Amygdala (tissue), 56 donors: ENCODE measurements at places on chromosomes 4 and X.
A peak's percentile ranks its signal among the peaks of the same experiment; 100 is the strongest.

DNA sequence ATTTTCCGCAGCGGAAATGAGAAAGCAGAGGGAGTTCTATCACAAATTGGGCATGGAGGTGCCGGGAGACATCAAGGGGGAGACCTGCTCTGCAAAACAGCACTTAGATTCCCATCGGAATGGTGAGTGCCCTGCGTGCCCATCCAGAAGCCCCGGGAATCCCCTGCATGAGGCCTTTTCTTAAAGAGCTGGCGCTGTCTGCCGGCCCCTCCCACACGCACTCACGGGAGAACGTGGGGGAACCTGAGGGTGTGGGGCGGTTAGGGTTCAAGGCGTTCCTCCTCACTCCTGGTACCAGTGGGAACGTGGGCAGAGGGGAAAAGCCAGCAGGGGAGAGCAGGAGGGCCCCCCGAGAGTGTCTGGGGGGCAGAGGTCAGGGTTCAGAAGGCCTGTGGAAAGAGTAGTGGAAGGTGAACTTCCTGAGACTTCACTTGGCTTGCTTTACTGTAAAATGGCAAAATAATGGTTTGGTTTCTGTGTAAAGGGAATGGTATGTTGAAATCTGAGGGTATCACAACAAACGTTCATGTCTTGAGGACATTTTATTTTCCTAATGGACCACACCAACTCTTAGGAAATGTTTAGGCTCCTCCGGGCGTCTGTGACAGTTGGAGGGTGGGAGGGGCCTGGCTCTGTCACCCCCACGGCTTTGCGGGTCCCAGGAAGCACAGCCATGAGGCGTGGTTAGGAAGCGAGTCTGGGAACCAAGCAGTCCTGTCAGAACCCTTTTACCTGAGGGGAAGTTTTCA lies 38.0 kb downstream of the PCGF3 start:
- no peak for DNase-seq

DNA sequence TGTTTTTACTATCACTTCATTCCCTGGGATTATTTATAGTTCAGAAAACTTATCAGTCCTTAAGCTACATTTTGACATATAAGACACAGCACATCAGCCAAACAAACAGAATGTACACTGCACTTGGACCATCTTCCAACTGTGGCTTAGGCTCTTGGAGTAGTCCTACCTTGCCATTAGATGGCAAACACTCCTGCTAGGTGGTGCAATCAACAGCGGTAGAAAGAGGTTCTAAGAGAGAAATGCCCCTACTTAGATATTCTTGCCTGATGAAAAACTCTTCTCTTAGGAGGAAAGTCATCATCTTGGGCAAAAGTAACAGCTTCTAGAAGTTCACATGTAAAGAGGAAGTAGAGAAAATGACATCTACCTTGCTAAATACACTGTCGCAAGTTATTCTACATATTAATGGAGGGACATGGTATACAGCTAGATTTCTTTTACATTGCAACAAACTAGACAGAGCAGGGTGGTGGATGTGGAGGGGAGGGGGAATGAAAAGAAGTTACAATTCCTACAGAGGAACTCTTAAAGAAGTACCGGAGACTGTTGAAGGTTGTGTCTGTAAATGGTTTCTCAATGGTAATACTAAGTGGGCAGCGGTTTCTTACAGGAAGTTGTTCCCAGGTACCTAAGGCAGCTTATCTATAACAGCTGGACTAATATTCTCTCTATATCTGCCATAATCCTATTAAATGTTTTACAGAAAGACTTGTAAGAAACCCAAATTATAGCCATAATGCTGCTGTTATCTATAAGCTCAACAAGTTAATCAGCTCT lies 8.1 kb upstream of the STPG2 start:
- no peak for DNase-seq

GRCh38 chr4:740011-740410 lies 34.4 kb downstream of the PCGF3 start:
- no peak for DNase-seq

DNA sequence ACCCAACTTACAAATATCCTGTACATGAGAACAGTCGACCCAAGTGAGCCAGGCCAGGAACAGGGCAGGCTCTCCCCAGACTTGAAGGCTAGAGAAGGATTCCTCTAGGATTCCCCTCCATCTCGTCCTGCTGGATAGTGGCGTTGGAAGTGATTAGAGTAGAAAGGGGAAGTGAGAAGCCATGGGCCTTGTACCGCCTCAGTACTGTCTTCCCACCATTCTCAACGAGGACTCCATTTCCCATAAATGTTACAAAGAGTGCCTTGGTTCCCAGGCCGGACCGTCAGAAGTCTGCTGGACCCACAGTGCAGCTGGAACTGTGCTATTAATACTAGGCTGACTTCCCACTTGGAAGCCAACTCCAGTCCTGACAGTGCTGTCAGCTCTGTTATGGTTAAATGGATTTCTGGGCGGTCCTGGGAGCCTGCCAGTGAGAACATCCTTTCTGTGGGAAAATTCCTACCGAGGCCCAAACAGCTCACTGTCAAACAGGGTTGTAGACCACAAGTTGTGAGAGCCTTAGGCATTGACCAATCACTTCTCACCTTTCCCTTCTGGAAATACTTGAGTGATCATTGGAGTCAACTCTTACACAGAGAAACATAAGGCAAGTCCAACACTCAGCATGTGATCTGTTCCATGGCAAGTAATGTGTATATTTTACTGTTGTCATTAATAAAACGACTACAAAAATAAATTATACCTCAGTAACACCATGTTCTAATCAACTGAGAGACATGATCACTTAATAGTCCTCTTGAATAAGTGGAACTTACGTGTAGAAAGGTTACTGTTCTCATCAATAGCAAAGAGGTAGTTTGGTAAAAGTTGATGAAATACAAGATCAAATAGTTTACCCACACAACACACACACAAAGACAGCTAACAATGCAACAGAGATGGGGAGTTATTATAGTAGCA lies 58.4 kb downstream of the AMELX start:
- DNase-seq = no peak

GRCh38 chrX:120840827-120841226 lies 34.8 kb downstream of the CT47B1 start:
- no peak for DNase-seq

- DNase-seq = no peak
Measured at GRCh38 chrX:78377186-78377585, 49.8 kb upstream of the CYSLTR1 start.

- peak; percentile 39 for DNase-seq
Measured at GRCh38 chrX:153726286-153727122, 1.8 kb downstream of the ABCD1 start.
